ENCODE measurements at places on chromosomes 5 and 9. TPM values are rescaled to one million over a fixed set of nuclear protein-coding genes. Genes with fewer than 3 reads are reported as not detected.

LHFPL2 gene
- 14.9 TPM for total RNA-seq

ADRA1B gene
- total RNA-seq, result 3.4 TPM

DNA sequence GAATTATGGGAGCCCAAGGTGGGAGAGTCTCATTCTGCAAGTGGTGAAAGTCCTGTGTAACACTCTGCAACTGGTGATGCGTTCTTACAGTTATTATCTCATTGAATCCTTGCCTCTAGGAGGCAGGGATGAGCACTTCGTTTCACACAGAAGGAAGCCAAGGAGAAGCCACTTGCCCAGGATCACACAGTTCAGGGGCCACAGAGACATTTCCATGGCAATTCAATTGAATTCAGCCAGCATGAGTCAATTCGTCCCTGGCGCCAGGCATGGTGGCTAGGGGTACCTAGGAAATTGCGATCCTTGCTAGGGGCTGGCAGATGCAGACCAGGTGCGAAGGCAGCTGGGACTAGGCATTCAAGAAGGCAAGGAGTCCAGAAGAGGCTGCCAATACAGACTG is 26.2 kb downstream of the LHX2 start:
- ATAC-seq, result no peak

DNA sequence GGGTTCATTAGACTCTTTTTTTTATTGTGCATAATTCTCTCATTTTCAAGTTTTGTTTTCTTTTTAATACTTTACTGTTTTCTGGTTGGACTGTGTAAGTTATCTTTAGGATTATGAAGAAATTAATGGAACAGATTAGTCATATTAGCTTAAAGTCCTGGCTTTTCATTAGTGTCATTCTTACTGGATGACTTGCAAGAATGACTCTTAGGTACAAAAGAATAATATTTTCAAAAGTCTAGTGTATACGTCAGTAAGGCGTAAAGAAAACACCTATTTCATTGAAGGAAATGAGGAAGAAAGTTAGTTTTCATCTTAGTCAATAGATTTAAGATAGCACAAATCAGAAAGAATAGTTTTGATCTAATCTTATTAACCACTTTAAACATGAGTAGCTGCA is 20.4 kb downstream of the UHRF2 start:
- no peak for ATAC-seq

DNA sequence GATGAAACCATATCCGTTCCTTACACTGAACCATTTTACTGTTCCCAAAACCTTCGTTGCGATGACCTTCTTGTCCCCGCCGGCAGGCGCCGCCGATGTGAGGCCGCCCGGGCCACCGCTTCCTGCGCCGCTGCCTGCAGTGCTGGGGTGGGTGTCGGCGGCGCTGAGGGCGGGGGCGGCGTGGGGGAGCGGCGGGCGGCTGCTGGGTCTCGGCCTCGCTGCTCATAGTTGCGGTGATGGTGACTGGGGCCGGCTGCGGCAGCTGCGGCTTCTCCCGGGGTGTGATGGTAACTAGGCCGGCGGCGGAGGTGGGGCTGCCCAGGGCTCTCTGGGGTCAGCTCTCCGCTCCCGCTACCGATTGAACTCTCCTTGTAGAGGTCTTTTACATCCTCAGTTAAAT is 14.1 kb upstream of the OR2S2 start:
- no peak for ATAC-seq
